ENCODE measurements at places on chromosomes 5 and 9.
A peak's percentile ranks its signal among the peaks of the same experiment; 100 is the strongest.

GRCh38 chr5:34690301-34690700 is 34.2 kb downstream of the RAI14 start:
- no peak for DNase-seq

DNA sequence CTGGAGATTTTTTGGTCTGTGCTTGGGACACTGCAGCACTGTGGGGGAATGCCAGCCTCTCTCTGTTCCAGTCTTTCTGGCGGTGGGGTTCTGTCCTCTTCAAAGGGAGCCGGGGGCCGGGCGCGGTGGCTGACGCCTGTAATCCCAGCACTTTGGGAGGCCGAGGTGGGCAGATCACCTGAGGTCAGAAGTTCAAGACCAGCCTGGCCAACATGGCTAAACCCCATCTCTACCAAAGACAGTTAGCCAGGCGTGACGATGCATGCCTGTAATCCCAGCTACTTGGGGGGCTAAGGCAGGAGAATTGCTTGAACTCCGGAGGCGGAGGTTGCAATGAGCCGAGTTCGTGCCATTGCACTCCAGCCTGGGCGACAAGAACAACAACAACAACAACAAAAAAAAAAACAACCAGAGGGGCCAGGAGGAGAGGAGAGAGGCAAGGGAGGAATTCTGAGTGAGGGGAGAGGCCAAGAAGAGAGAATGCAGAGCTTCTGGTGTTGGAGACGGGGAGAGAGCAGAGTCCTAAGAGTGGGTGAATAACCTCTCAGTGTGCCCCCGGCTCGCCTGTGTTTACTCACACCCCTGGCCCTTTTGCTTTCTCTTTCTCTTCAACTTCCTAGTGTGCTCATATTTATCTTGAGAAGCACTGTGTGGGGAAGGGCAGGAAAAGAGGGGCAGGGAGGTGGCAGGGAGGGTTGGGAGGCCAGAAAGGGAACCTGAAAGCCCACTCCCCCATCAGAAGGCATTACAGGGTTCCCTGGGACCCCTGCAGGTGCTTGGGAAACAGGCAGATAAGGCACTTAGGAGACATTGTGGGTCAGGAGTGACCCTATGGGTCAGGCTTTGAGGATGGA is 3.2 kb upstream of the SET start:
- DNase-seq = peak; percentile 50

DNA sequence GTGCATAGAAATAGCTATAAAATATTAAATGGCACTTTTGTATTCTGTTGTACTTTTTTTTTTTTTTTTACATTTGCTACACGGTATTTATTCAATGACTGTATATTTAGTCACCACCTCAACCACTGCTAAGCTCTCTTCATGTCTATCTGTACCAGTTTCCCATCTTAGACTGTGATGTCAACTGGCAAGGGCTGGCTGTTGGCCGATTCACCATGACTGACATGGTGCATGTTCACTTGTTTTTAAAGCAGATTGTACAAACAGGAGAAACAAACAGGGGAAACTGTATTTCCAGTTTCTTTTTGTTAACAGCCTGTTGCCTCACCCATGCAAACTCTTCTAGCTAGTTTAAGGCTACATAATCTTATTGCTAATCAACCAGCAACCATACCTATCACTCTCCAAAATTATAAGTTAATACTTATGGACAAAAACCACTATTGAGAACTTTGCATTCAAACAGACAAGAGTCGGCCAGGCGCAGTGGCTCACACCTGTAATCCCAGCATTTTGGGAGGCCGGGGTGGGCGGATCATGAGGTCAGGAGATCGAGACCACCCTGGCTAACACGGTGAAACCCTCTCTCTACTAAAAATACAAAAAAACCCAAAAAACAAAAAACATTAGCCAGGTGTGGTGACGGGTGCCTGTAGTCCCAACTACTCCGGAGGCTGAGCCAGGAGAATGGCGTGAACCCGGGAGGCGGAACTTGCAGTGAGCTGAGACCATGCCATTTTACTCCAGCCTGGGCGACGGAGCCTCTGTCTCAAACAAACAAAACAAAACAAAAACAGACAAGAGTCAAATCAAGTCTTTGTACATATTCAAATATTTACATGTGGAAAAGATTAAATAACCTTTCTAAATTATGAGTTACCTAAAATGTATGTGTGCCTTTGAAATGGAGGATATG is 13.2 kb downstream of the ZFAND5 start:
- DNase-seq = no peak

- DNase-seq = no peak
These were observed 225.5 kb upstream of the TRIM32 start for GRCh38 chr9:116461632-116462031.

DNA sequence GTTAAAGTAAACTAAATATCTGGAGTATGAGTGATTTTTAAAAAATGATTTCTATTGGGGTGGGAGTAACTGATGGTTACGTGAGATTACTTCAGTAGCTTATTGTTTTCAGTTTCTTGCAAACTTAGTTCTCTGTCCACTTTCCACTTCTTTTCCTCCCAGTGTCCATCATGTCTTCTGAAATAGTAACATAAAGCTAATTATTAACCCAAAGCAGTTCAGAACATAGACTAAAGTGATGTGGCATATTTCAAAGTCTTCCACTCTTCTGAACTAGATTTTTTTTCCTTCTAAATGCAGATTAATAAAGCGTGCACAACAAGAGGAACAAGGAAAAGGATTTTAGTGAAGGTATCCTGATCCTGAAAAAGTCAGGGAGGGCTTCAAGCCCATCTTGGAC is 114.1 kb downstream of the MAN2A1 start:
- DNase-seq = no peak

- DNase-seq = no peak
These were observed 23.7 kb downstream of the PTGS1 start for GRCh38 chr9:122394265-122395125.

GRCh38 chr5:56545016-56545415 is 270.3 kb upstream of the MAP3K1 start:
- DNase-seq = no peak

DNA sequence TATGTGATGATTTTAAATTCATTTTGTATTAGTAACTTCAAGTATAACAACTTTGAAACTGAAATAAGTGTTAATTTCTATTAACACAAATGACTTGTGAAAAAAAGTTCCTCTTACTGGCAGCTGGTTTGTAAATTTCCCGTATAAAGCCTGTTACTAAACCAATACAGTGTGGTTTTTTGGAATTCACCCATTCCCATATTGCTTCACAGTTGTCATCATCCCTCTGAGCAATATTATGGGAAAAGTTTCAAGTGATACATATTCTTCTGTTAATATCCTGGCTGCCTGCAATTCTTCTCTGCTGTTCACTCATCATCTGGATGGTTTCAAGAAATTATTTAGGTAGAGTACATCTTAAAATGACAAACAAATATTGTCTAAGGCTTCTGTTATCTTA is 1185.1 kb upstream of the C9orf72 start:
- DNase-seq = no peak

GRCh38 chr5:149127394-149127955 is 13.8 kb upstream of the ABLIM3 start:
- DNase-seq = no peak

GRCh38 chr5:3394891-3395599 is 200.6 kb upstream of the IRX1 start:
- no peak for DNase-seq

DNA sequence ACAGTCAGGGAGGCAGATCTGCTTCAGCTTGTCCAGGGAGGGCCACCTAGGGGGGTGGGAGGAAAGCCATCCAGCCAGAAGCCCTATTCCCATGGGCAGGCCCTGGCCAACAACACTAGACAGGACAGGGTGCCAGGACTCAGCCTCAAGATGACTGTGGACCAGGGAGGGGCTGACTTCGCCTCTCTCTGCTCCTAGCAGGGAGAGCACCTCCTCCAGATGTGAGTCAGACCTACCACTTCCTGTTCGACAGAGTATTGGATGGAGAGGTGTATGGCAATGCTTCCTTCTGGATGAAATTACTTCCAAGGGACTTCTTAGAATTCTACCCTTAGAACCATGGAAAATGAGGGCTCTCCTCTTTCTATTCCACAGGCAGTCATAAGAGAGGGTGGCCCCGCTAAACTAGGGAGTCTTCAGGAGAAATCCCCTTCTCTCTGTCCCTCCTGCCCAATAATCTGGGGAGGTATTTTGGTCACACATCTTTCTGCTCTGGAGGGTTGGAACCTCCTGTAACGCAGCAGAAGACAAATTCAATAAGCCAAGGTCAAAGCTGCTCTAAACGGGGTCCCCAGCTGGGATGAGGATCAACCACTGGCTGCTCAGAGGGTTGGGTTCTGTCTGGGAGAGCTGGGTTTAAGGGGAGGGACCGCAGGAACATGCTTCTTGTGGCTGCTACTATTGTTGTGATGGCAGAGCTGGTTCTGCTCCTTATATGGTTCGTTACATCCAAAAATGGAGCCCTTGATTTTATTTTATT is 23.2 kb upstream of the RCL1 start:
- DNase-seq = no peak

GRCh38 chr9:110559869-110560268 is 19.7 kb downstream of the SVEP1 start:
- no peak for DNase-seq

- DNase-seq = no peak
These were observed 73.2 kb upstream of the UNC5A start for GRCh38 chr5:176736931-176737745.

DNA sequence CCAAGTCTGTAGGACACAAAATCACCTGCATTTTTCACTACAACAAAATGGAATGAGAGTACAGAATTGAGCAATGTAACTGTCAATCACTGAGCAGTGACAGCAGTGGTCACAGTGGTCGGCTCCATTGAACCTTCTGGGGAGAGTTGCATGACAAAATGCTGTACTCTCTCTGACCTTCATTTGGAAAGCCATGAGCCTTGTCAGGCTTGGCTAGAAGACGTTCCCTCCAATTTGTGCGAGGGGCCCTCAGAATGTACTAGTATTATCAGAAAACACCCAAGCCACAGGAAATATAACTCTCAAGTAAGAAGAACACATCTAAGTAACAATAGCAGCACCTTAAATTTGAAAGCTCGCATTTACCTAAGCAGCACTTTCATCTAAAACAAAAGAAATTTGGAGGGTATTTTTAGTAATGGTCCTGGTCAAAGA is 425.6 kb upstream of the MEF2C start:
- DNase-seq = no peak

DNA sequence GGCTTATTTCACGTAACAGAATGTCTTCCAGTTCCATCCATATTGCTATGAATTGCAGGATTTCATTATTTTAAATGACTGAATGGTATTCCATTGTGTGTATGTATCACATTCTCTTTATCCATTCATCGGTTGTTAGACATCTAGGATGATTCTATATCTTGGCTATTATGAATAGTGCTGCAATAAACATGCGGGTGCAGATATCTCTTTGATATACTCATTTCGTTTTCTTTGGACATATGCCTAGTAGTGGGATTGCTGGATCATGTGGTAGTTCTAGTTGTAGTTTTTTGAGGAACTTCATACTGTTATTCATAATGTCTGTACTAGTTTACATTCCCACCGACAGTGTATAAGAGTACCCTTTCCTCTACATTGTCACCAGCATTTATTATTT is 460.5 kb downstream of the MAN2A1 start:
- DNase-seq = no peak

DNA sequence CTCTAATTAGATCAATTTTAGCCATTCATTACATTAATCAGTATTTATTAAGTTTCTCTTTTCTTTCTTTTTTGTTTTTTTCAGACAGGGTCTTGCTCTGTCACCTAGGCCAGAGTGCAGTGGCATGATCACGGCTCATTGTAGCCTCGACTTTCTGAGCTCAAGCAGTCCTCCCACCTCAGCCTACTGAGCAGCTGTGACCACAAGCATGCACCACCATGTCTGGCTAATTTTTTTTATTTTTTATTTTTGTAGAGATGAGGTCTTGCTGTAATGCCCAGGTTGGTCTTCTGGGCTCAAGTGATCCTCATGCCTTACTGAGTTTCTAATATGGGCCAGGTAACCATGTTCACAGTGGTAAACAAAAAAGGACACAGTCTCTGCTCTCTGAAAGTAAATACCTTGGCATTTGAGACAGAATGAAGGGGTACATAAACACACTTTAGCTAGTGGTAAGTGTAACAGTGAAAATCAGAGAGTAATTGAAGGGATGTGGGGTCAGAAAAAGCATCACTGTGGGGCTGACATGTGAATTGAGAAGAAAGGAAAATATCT is 336.3 kb downstream of the ADGRV1 start:
- DNase-seq = no peak
